Stimulated activated naive CD8-positive, alpha-beta T cell treated with anti-CD3 and anti-CD28 coated beads, Interleukin-15, Interleukin-2, amounts not matched to agents 100 U/mL and 50 U/mL, for 24 hours (primary cell): ENCODE measurements at places on chromosomes 7 and 10.
A peak's percentile ranks its signal among the peaks of the same experiment; 100 is the strongest.

DNA sequence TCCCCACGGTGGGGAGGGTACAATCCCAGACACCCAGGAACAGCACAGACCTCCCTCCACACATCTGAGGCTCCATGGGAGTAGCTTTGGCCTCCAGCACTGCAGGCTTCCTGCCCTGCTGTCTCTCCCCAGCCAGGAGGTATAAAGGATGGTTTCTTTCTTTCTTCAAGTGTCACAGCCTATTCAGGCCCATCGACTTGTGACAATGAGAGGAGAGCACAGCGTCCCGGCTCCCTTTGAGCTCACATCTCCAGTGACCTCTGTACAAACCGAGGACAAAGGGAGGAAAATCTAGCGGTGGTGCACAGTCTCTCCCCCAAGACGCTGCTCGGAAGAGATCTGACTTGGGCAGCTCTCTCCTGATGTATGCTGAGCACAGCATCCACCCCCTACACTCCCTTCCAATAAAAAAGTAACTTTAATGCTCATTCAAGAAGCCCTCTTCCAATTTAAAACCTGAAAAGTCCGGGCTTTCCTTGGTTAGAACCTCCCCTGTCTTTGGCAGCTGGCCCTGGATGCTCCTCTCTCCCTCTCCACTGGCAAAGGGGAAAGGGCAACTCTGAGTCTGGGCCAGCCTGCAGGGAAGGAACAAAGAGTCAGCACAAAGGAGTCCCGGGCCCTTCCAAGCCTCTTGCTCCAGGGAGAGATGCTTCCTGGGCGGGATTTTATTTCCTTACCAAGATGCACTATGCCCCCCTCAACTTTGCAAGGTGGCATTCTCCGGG is 18.0 kb downstream of the CHST15 start:
- no peak for DNase-seq

DNA sequence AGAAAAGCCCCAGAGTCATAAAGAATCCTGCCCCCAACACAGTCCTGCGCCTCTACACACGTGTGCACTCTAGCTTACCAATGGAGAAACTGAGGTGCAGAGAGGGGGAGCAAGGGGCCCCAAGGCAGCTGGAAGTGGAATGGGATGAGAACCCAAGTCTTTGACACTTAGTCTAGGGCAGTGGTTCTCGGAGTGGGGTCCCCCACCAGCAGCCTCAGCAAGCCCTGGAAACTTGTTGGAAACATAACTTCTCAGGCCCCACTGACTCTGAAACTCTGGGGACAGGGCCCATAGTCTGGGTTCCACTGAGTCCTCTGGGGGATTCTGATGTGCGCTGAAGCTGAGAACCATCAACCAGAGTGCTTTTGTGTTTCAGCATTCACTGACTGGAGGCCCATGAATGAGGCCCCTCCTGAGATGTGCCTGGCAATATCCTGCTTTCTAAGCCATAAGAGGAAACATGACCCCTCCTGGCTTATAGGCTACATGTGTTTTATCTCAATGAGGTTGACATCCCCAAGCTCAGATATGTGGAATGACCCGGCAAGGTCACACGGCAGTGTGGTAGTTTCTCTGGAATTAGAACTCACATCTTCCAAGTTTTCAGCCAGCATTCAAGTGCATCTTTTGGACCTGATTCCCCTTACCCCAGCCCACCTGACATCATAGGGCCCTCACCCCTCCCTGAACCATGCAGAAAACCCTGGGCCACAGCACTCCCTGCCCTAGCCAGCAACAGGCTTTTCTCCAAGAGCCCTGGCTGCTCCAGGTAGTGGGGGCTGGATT is 147.3 kb upstream of the PCBD1 start:
- DNase-seq, result no peak

DNA sequence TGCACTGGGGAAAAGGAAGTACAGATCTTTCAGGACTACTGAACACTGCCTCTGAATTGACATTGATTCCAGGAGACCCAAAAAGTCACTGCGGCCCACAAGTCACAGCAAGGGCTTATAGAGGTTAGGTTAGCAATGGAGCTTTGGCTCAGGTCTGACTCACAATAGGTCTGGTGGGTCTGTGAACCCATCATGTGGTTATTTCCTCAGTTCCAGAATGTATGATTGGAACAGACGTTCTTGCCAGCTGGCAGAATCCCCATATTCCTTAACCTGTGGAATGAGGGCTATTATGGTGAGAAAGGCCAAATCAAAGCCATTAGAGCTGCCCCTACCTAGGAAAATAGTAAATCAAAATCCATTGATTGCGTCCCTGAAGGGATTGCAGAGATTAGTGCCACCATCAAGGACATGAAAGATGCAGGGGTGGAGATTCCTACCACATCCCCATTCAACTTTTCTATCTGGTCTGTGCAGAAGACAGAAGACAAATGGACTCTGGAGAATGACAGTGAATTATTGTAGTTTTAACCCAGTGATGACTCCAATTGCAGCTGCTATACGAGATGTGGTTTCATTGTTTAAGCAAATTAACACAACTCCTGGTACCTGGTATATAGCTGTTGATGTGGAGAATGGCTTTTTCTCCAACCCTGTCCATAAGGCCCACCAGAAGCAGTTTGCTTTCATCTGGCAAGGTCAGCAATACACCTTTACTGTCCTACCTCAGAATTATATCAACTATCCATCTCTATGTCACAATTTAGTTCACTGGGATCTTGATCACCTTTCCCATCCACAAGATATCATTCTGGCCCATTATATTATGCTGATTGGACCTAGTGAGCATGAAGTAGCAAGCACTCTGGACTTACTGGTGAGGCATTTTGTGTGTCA is 44.5 kb upstream of the PIK3CG start:
- DNase-seq, result no peak

DNA sequence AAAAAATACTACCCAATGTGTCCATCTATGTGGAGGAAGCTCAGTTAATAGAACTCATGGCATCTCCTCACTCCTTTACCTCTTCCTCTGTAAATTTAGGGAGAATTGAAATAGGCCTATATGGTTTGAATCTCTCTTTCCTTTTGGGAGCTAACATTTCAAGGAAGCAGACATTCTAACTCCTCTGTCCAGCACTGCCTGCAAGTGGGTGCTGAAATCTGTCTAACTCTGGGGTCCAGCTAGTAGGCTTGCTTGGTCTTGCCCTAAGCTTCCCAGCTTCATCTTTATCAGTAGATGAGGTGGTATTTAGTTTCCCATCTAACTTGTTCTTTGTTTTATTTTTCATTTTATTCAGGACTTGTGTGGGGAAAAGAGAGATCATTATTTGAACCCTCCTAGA is 23.2 kb downstream of the CYCS start:
- DNase-seq, result no peak

GRCh38 chr10:76306856-76307255 is 875.4 kb downstream of the LRMDA start:
- no peak for DNase-seq

DNA sequence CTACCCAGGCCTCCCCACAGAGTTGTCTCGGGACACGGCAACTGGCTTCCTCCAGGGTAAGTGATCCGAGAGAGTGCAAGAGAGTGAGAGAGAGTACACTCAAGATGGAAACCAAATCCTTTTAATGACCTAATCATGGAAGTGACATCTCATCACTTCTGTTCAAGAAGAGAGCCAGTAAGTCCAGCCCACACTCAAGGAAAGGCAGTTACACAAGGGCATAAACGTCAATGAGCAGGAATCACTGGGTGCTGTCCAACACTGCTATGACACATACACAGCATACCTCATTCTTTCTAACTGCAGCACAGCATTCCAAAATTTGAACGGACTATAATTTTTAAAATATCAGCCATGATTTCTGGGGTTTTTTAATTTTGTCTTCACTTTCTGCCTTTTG is 29.3 kb upstream of the OSBPL3 start:
- DNase-seq, result no peak

- no peak for DNase-seq
These were observed 334.6 kb downstream of the PTEN start for GRCh38 chr10:88198023-88198422.

- DNase-seq, result peak; percentile 50
These were observed 638 bp downstream of the EGR2 start for GRCh38 chr10:62815381-62816075.

DNA sequence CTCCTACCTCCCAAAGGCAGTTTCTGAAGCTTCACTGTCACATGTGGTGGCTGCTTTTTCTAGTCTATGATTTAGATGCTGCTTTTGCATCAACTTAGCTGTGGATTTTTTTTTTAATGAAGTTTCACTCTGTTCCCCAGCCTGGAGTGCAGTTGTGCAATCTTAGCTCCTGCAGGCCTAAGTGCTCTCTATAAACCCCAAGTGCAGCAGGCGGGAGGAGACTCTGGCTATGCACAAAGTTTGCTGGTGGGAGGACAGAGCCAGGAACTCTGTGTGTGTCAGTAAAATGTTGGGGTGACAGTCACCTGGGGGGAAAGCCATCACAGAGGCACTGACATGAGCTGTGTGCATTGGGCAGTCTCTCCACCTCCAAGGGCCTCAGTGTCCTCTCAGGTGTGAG is 138.8 kb upstream of the FAM20C start:
- no peak for DNase-seq

DNA sequence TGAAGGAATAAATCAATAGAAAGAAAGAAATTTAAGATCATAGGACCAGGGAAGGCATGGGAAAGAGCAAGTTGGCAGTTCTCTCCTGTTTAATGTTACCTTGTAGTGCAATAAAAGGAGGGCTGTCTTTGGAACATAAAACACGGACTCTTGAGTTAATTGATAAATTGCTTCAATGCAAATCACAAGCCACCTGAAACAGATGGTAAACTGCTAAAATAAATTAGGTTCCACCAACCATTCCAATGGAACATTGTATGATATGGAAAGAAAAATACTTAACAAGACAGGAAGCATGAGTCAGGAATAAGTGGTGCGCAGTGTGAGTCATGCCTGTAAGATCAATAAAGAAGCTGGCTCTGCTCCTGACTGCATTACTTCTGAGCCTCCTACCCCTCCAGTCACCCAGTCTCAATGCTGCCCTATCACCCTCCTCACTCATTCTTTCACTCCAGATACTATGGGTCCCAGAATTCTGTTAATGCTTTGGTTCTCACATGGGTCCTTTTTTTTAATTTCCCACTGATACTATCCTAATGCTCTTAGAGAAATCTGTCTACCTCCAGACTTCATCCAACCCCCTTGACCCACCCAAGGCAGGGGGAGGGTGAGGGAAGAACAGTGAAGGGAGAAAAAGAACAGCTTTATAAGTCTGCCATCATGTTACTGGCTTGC is 78.9 kb downstream of the LRRC17 start:
- DNase-seq, result no peak

- no peak for DNase-seq
These were observed 485.1 kb downstream of the SEMA3D start for GRCh38 chr7:84701524-84702306.

DNA sequence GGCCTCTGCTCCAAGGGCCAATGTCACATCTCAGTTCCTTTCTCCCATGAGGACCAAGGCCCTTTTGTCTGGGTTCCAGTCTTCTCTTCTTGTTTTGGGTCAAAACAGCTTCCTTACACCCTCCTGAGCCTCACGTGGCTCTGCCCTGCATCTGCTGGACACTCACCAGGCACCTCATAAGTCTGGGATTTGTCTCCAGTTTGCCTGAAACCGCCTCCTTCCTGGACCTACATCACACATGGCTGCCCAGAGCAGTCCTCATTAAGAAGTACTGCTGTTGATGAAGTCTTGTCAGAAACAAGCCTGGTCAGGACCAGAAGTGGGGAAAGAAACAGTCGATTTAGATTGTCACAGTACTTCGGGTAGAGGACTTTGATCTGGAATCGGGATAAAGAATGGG is 173.4 kb upstream of the BMPER start:
- DNase-seq, result no peak

- DNase-seq, result no peak
These were observed 21.3 kb upstream of the CPXM2 start for GRCh38 chr10:123912871-123913270.

GRCh38 chr7:31938650-31939049 is 131.6 kb downstream of the PDE1C start:
- no peak for DNase-seq

- DNase-seq, result no peak
These were observed 68.7 kb upstream of the SEC61G start for GRCh38 chr7:54827734-54828133.

DNA sequence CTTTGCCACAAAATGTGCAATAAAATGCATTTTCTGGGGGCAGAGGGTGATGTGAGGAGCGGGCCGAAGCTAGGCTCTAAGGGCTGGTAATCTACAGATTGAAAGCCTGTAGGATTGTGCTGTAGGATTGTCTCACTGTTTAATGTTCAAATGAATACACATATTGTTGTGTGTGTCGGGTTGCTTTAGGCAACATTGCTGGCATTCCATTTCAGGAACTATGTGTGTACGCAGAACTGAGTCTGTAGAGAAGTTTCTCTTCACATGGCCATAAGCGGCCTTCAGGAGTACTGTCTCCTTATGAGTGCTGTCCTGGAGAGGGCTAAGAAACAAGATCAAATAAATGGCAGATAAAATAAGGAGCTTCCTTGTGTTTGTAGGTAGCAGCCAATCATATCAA is 540.2 kb downstream of the GATA3 start:
- no peak for DNase-seq

DNA sequence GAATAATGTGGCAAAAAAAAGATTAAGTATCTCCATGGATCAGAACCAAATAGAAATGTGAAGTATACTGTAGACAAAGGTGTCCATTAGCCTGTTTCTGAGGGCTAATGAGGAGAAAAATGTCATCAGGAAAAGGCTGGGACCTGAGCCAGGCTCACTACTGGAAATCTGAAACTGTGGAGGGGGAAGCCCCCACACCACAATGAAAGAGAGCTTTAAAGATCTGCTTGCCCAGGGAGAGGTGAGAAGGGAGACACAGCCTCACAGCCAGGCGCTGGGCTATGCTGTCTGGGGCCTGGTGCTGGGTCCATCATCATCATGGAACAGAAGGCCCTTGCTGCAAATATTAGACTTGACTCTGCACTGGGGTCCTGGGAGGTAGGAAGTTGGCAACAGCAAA is 90.4 kb downstream of the OSBPL3 start:
- DNase-seq, result no peak

GRCh38 chr7:158476331-158476932 is 111.2 kb downstream of the PTPRN2 start:
- no peak for DNase-seq

DNA sequence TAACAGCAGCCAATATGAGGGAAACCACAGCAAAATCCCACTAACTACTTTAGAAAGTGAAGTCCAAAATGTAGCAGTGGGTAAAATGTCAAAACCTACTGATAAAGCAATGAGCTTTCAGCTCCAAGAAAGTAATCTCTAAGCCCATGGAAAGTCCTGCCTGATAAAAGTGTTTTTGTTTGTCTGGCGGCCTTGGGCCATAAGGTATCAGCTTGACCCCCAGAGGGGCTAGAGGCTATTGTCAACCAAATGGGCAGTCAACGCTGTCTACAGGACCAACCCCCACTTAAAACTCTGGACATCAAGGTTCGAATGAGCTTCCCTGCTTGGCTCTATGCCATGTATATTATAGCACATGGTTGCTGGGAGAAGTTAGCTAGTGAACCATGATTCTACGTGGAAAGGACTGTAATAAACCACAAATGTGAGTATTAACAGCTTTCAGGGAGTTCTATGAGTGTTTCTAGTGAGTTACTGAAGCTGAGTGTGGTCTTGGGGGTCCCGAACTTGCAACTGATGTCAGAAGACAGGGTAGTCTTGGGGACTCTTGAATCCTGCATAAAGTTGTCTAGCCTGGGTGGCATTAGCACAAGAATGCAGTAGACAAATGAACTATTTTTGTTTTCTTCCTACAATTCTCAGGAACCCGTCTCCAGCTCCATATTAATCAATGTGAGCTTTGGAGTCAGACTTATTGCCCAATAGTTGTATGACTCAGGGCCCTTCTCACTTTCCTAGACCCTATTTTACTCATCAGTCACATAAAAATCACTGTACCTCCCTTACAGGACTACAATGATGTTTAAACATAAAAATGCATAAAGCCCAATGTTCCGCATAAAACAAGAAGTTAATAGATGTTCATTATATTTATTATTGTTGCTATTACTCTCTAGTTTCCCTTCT is 164.9 kb downstream of the DGKI start:
- no peak for DNase-seq
